ENCODE measurements at places on chromosomes 2 and 18.

DNA sequence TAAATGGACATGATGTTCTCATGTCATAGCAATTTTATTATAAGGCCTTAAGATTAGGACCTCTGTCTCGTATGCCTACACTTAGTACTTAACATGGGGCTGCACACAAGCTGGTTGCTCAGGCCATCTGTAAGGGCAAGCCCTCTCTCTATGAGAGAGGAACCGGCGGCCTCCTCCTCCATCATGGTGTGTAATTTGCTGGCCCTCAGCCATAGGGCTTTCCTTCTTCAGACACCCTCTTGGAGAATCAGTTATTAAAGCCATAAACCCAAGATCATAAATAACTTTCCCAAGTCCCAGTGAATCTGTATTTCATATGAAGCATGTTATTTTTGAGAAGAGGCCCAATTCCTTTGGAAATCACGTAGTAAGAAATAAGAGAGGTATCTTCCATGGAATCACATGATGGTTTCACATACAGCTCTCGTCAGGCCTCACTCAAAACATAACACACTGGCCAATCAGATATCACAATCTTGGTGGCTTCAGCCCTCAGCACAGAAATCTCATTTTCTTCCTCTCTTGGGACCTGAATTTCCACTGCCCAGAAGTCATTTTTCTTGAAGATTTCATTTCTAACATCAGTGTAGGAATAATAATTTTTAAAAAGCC lies 92.6 kb downstream of the RDH14 start:
- no peak overlapping the region for H3K27ac ChIP-seq
- no peaks in the 10 kb centered on the region for H3K36me3 ChIP-seq
- peaks cover 28% of the 10 kb centered on the region for H3K27me3 ChIP-seq
- no peaks in the 10 kb centered on the region for H3K4me1 ChIP-seq
- no peak overlapping the region for H3K4me3 ChIP-seq
- no peak for DNase-seq

DNA sequence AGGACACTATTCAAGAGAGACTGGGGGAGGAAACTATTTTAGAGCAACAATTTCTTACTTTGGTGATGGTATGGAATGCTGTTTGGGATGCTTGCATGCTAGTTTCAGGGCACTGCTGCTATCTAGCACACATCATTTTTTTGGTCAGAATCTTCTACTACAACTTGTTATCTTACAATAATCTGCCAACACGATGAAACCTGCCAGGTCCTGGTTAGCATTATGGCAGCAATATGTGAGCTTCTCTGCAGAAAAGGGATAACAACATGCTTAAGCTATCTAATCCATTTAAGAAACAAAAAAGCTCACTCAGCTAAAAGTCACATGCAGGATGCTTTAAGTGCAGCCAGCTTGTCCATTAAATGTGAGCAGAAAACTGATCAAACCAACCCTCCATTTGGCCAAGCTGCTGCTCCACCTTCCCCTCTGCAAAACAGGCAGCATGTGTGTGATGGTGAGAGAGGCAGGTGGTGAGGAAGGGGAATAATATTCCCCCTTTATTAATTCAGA lies 30.1 kb downstream of the GAREM2 start:
- DNase-seq = no peak
- H3K4me3 ChIP-seq = no peak overlapping the region
- H3K27me3 ChIP-seq = no peaks in the 10 kb centered on the region
- H3K36me3 ChIP-seq = peaks cover 63% of the 10 kb centered on the region
- no peak overlapping the region for H3K27ac ChIP-seq

GRCh38 chr2:8872821-8873432 lies 35.5 kb upstream of the KIDINS220 start:
- no peaks in the 10 kb centered on the region for H3K4me1 ChIP-seq
- H3K27me3 ChIP-seq = no peaks in the 10 kb centered on the region
- DNase-seq = no peak

DNA sequence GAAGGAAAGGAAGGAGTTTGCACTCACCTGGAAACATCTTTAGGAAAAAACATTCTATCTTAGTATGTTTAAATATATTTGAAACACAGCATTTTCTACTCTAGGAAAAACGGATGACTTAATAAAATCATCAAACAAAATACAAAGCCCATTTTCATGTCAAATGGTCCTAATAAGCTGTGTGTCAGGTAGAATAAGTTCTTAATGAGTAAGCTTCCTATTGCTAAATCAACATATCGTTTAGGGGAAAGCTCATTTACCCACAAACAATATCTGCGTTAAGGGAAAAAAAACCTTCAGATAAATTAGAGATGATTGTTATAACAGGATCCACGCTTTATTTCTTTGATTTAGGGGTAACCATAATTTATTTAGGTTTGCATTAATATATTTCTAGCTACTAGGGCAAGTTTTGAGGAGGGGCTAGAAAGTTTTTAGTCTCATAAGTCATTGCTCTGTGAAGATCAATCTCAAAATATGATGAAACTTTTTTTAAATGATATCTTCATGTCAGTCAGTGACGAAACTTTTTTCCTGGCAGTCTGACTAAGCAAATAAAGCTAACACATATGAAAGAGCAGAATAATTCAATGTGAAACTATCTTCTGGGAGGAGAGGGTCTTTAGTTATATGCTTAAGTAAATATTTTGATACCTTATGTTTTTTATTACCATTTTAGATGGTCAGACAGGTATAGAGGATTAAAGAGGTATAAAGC lies 147.1 kb downstream of the WDSUB1 start:
- DNase-seq = no peak
- H3K4me1 ChIP-seq = peaks cover 4% of the 10 kb centered on the region
- H3K27me3 ChIP-seq = no peaks in the 10 kb centered on the region
- H3K27ac ChIP-seq = no peak overlapping the region

DNA sequence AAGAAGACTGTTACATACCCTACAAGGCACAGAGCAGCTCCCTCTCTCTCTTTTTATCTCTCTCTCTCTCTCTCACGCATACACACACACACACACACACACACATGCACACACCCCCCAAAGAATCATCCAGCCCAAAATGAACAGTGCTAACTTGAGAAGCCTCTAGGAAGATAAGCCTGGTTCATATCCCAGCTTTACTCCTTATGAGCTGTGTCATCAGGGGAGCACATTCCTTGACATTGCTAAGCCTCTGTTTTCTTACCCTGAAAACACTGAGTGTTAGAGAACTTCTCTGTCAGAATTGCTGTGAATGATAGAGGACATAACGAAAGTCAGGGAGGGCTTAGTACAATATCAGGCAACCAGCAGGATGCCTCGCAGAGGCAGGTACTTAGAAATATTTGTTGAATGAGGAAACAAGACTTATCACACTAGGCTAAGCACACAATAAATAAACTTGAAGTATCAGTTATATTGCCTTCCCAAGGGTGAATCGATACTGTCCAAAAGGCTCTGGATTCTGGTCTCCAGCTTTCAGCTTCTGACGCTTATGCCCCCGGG lies 725.6 kb upstream of the ID2 start:
- H3K27ac ChIP-seq = no peak overlapping the region
- no peaks in the 10 kb centered on the region for H3K4me1 ChIP-seq

Measured in effector memory CD8-positive, alpha-beta T cell (primary cell).